ENCODE measurements at places on chromosomes 5 and 9.

GRCh38 chr5:57650360-57651069, 167.9 kb upstream of the ACTBL2 start:
- no peak for DNase-seq

GRCh38 chr5:127558273-127558672, 40.8 kb downstream of the PRRC1 start:
- no peak for DNase-seq

DNA sequence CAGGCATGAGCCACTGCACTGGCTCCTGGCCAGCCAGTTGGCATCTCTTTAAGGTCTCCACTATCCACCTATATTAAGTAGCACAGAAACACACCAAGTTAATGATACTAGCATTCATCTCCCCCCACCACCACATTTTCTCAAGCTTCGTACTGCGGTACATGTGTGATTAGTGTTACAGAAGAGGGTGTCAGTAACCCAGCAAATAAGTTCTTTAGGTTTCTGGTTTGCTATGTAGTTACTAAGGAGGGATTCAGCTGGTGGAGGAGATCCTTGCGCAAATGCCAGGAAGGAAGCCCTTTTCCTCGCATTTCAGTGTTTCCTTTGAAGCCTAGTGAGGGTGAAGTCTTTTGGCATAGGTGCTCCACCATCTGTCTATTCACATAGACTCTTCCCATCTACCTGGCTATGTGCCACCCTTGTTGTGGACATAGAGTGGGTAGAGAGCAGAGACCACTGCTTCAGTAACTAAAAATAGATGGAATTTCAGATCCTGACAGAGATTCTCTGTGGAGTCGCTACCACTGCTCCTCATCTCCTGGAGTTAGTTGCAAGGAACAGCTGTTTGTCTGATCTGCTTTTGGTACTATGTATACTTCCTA, 16.7 kb downstream of the UBE2D2 start:
- DNase-seq, result no peak

GRCh38 chr9:37198831-37199230, 78.5 kb downstream of the ZCCHC7 start:
- no peak for DNase-seq

GRCh38 chr5:133735346-133735745, 123.0 kb upstream of the FSTL4 start:
- DNase-seq, result no peak

DNA sequence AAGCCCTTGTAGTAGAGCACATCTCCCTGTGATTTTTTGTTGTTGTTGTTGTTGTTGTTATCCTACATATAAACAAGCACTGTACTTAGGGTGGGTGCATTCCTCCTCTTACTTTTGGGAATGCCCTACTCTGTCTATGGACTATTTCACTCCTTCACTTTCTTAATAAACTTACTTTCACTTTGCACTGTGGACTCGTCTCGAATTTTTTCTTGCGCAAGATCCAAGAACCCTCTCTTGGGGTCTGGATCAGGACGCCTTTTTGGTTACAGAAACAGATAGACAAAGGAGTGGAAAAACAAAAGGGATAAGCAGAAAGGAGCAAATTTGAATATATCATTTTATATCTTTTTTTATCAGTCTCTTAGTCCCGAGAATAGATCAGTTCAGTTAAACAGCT, 14.4 kb upstream of the PAIP1 start:
- no peak for DNase-seq

DNA sequence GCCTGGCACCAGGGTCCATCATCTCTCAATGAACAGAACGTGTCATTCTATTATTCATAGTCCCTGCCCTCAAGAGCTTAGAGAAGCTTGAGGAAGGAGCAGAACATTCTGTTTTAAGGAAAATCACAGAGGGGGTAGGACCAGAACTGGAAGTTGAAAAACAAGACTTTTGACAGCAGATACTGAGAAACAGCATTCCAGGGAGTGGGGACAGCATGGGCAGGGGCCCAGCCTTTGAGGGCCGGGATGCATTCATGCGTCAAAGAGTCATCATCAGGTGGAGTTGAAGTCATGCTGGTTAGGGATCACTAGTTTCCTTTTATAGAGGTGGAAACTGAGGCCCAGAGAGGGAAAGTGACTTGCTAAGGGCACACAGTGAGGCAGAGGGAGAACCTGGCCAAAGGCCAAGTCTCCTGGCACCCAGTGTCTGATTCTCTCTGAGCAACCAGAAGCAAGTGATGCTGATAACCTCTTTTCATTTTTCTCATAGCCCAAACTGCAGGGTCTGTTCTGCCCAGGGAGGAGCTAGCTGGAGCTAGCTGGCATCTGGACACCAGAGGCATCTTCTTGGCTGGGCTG, 41.5 kb upstream of the STXBP1 start:
- DNase-seq, result no peak

DNA sequence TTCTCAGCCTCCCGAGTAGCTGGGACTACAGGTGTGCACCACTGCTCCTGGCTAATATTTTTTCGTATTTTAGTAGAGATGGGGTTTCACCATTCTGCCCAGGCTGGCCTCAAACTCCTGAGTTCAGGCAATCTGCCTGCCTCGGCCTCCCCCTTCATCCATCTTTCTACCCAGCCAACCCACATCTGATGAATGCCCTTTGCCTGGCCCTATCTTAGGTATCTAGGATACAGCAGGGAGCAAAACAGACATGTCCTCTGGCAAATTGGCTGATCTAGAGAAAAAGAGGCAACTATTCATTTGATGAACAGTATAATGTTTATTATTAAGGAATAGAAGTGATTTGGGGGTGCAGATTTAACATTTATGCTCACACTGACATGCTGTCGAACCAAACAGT, 123.0 kb downstream of the TRIO start:
- no peak for DNase-seq

- DNase-seq, result no peak
Measured at GRCh38 chr9:136437430-136437829, 2.2 kb downstream of the INPP5E start.

- DNase-seq, result no peak
Measured at GRCh38 chr9:74570879-74571512, 73.9 kb downstream of the RORB start.

DNA sequence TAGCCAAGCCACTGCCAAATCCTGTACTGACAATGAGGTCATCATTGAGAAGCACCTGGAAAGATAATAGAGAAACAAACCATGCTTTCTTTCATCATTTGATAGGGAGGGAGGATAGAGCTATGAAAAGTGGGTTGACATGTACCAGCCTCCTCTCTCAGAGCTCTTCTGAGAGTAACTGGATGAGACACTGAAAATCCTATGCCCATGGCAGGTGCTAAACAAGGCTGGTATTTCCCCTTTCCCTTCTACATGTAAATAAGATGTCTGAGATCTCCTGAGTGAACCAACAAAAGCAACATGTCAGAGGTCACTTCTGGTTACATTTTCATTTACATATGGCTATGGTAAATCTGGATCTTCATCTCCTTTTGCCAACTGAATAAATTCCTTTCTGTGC, 45.3 kb upstream of the TRAF1 start:
- no peak for DNase-seq

- DNase-seq, result no peak
Measured at GRCh38 chr5:97131921-97132320, 10.5 kb downstream of the LIX1 start.

DNA sequence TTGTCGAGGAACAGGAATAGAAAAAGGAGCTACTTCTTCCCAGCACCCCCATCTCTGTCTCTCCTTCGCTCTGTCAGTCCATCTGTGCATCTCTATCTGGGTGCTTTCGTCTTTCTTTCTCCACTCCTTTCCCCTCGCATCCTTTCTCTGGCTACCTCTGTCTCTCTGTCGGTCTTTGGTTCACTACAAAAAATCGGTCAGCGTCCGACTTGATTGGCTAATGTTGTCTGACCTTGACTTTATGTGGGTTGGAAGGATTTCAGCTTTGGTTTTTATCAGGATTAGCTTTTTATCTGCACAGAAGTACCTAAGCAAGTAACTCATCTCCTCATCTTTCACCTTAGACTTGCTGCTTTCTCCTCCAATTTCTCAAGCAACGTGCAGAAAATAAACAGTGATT, 575.2 kb upstream of the ZNF462 start:
- no peak for DNase-seq

DNA sequence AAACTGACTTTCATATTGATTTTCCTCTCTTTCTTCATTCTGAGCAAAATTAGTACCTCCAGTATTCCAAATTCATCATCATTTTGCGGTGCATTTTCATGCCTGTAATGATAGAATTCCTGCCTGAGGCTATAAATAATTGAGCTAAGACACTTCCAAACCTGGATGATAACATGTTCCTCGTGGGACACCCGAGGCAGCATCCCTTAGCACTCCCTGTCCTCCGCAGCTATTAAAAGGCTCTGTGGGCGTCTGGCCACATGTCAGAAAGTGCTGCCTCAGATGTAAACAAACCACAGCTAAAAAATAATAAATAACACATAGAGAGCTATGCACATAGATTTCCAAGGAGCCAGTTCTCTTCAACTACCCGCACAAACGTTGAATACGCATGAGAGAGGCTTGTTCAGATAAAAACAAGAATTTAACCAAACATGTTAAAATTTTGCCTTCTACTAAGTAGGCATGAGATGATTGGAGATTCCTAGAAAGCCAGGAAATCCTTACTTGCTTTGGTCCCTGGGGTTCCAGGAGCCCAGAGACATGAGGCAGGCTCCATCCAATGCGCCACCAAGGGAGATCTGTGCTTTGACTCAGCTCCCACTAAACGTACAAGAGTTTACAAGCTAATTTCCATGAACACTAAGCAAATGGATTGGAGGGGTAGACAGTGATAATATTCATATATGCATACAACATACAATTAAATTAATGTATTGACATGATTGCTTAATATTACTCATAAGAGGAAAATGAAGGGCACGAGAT, 82.7 kb downstream of the SHC3 start:
- DNase-seq, result no peak

DNA sequence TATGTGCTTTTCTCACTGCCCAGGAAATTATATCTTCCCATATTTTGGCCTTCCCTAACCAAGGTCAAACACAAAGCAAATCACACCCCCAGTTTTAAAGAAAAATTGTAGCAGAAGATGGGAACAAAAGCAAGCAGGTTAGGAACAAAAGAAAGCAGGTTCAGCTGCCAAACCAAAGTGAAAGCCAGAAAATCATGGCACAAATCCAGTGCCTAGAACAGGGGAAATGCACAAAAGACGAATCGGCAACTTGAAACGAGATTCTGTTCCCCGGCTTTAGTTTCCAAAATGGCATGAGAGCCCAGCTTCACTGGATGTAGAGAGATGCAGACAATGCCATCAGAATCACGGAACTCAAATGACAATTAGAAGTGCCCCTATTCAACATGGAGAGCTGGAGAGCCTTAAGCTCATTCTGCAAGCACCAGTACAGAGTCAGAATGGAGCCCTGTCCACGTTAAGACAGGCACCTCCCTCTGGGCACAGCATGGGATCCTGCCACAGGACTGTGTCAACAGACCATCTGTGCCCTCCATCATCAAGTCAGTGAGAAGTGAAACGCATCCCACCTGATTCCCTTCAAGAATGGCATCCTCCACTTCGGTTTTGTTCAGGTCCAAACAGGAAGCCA, 13.8 kb downstream of the DNAH5 start:
- DNase-seq, result no peak

DNA sequence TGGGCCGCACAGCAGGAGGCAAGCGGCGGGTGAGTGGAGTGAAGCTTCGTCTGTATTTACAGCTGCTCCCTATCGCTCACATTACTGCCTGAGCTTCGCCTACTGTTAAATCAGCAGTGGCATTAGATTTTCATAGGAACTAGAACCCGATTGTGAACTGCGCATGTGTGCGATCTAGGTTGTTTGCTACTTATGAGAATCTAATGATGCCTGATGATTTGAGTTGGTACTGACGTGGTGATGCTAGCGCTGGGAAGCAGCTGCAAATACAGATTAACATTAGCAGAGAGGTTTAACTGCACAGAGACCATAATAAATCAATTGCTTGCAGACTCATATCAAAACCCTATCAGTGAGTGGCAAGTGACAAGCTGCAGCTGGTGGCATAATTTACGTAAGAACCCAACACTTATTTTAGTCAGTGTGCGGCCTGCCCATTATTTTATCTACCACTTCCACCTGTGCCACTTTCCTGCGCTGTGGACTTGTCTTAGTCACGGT, 133.4 kb upstream of the CDH9 start:
- DNase-seq, result no peak

DNA sequence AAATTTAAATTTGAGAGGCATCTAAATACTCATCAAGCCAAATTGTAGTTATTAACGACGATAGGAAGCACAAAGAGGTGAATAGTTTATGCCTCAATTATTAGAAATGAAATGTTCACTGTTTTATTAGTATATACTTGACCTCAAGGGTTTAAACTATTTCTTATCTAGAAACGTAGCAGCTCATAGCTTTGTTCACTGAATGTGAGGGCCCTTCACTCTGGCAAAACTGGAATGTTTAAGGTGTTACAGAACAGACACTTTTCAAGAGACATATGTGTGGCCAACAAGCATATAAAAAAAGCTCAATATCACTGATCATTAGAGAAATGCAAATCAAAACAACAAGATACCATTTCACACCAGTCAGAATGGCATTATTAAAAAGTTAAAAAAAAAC, 151.2 kb upstream of the KCNN2 start:
- no peak for DNase-seq

DNA sequence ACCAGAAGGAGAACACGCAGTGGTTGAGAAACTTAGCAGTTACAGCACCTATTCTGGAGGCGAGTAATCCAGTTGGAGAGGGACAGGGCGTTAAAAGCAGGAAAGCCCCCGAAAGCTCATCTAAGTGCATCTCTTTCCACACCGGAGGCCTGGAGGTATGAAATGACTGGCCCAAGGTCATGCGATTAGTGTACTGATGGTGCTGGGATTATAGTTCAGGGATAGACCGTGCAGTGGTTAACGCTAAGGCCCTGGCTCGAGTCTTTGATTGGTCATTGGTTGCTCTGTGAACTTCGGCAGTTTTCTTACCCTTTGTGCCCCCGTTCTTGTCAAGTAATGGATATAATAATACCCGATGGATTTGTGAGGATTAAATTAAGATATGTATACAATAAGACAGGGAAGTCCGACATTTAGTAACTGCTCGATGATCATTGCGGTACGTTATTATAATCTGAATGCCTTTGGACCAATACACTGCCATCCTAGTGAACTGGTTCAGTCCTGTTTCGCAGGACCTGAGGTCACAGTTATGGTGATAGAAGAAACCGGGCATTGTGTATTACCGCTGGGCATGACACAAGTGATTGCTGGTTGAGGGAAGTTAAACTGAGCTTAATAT, 960 bp downstream of the CANX start:
- no peak for DNase-seq

- no peak for DNase-seq
Measured at GRCh38 chr5:55146080-55146479, 13.9 kb upstream of the GPX8 start.

DNA sequence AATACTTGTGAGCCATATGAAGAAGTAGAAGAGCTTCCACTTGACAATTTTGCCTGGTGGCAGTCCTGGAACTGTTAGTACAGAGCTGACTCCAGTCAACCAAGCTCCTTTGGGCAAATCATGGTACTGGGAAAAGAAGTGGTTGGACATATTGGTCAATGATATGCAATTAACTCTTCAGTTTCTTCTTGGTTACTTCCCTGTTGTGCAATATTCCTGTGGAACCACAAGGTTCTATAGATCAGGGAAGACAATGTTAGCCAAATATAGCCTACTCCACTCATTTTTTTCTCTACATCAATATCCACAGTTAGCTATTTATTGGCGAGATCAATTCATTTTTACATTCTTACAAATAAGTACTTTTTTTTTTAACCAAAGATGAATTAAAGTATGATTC, 14.4 kb upstream of the GDA start:
- no peak for DNase-seq

GRCh38 chr5:2007496-2007877, 124.8 kb upstream of the IRX4 start:
- DNase-seq, result no peak

Data from CD4-positive, alpha-beta T cell treated with Interleukin-6 at 100 ng/mL for 8 hours (primary cell).